ENCODE measurements at places on chromosomes 5 and 9.
A peak's percentile ranks its signal among the peaks of the same experiment; 100 is the strongest.

GRCh38 chr9:112258106-112258505 lies 75.3 kb downstream of the PTBP3 start:
- no peak for DNase-seq

GRCh38 chr5:40738502-40738901 lies 17.3 kb downstream of the TTC33 start:
- peak; percentile 15 for DNase-seq

DNA sequence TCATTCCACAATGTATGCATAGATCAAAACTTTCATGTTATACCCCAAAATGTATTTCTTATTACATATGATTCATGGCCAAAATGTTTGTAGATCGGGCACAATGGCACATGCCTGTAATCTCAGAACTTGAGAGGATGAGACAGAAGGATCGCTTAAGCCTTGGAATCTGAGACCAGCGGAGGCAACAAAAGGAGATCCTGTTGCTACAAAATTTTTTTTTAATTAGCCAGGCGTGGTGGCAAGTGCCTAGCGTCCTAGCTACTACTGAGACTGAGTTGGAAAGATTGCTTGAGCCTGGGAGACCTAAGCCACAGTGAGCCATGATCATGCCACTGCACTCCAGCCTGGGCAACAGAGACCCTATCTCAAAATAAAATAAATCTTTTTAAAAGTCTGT lies 89.9 kb downstream of the MAPKAP1 start:
- DNase-seq: no peak

- DNase-seq: no peak
Observed at GRCh38 chr5:175557778-175558177, 79.4 kb downstream of the SFXN1 start.

- DNase-seq: peak; percentile 67
Observed at GRCh38 chr5:143142596-143143435, 260.7 kb downstream of the NR3C1 start.

All from choroid plexus epithelial cell (primary cell).